Stimulated activated CD8-positive, alpha-beta memory T cell treated with anti-CD3 and anti-CD28 coated beads, Interleukin-4, amount 100 ng/mL, for 1 hour (primary cell): ENCODE measurements at places on chromosomes 3 and 15.

GRCh38 chr3:105022813-105023212, 343.9 kb upstream of the ALCAM start:
- no peak for DNase-seq

- no peak for DNase-seq
Measured at GRCh38 chr15:39499681-39500080, 81.2 kb upstream of the THBS1 start.

GRCh38 chr15:100849021-100849854, 30.4 kb upstream of the ALDH1A3 start:
- DNase-seq: peak; percentile 27

- DNase-seq: no peak
Measured at GRCh38 chr3:110708156-110708555, 363.5 kb upstream of the NECTIN3 start.

GRCh38 chr15:82663186-82663600, 16.0 kb upstream of the CPEB1 start:
- no peak for DNase-seq

- DNase-seq: no peak
Measured at GRCh38 chr3:68173012-68173634, 518.7 kb upstream of the SUCLG2 start.

DNA sequence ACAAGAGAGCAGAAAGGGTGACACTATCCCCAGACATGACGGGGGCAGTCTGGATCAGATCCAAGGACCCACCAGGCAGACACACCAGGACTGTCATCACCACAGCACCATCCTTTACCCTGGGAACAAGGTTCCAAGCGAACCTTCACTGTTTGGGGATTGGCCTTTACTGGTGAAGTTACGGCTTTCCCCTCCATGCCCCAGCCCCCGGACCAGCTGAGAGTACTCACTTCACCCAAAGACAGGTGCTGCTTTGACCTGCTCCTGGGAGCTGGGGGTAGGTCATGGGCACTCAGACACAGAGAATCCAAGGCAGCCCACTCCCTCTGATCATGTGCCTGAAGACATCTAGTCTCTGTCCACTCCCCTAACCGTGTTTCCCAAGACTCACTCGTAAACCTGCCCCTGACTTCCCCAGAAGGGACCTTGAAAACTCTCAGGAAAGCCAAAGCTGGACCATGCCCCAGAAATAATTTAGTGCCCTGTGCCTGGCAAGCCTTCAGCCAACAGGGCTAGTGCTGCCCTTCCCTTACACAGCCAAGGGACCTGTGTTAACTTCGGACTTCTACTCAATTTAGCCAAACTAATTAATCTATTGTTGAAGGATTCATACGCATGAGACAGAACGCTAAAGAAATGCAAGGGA, 2.8 kb downstream of the RRP9 start:
- no peak for DNase-seq

- no peak for DNase-seq
Measured at GRCh38 chr3:76570436-76571057, 469.4 kb upstream of the ROBO2 start.

DNA sequence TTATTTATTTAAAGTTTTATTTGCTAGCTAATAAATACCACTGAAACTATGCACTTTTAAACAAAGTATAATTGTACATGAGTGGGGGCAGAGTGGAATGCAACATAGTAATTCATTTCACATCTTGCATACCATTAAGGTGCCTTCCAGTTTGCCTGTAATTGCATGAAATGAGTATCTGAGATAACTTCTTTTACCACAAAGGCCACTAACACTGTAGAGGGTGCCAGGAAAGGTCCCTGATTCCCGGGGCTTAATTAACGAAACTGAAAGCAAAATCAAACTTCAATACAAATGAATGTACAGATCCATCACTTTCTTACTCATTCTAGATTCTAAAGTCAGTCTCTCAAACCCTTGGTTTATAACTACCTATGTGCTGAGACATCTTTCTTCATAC, 2.1 kb downstream of the CD47 start:
- no peak for DNase-seq

DNA sequence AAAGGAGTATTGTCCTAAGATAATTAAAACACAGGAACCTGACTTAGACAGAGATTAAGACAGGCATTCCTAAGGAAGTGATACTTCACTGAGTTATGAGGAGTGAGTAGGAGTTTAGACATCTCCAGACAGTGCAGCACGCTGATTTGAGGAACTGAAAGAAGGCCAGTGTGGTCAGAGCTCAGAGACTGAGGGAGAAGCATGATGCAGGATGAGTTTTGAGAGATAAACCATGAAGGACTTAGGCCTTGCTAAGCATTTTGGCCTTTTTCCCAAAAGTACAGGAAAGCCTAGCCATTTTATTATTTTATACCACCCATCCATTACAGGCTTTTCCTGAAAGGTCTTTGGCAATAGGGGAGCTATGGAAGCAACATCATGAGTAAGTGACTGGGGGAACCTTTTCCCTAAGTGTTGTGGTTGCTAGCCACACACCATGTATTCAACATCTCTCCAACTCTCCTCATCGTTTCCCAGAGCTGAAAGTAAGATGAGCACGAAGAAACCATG, 375.6 kb upstream of the TPRG1 start:
- DNase-seq: no peak

GRCh38 chr15:39589815-39590644, 9.2 kb downstream of the THBS1 start:
- DNase-seq: no peak

GRCh38 chr15:36951731-36952247, 148.6 kb downstream of the MEIS2 start:
- no peak for DNase-seq

GRCh38 chr15:26261413-26261812, 398.3 kb upstream of the ATP10A start:
- DNase-seq: no peak

GRCh38 chr3:143041903-143042302, 40.5 kb downstream of the U2SURP start:
- DNase-seq: no peak

GRCh38 chr3:67744699-67745098, 90.3 kb upstream of the SUCLG2 start:
- no peak for DNase-seq

DNA sequence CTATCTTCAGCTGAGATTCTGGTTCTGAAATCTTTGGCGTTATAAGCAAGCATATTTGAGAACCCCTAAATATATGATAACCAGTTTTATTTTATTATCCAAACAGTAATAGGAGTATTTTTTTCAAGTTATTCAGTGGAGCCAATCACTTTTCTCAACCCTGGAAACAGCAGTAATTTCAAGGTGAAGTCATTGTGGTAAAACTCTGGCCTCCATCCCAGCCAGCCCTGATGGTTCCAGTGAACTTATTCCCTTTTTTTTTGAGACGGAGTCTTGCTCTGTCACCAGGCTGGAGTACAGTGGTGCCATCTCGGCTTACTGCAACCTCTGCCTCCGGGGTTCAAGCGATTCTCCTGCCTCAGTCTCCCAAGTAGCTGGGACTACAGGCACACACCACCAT, 545.4 kb upstream of the IL12A start:
- no peak for DNase-seq

GRCh38 chr15:98422130-98422478, 226.2 kb upstream of the IGF1R start:
- no peak for DNase-seq

GRCh38 chr3:178538056-178538455, 1.8 kb downstream of the KCNMB2 start:
- no peak for DNase-seq

DNA sequence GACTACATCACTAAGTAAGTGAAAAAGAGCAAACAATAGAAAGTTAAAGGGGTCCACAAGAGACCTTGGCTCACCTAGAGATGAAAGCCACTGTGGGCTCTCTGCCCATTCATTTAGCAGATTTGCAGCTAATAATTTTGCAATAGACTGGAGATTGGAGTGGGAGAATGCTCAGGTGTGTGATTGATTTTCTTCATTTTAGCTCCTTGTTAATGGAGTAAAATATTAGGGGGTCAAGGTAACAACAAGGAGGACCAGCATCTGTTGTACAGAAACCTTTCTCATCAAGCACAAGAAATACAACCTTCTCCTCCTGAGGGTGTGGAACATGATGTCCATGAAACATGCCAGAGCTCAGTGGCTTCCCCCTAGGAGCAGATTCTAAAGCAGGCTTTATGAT, 63.2 kb downstream of the TMEM266 start:
- DNase-seq: no peak
